Kidney (tissue), 22 donors: ENCODE measurements at places on chromosomes 12 and 14.
A peak's percentile ranks its signal among the peaks of the same experiment; 100 is the strongest.

DNA sequence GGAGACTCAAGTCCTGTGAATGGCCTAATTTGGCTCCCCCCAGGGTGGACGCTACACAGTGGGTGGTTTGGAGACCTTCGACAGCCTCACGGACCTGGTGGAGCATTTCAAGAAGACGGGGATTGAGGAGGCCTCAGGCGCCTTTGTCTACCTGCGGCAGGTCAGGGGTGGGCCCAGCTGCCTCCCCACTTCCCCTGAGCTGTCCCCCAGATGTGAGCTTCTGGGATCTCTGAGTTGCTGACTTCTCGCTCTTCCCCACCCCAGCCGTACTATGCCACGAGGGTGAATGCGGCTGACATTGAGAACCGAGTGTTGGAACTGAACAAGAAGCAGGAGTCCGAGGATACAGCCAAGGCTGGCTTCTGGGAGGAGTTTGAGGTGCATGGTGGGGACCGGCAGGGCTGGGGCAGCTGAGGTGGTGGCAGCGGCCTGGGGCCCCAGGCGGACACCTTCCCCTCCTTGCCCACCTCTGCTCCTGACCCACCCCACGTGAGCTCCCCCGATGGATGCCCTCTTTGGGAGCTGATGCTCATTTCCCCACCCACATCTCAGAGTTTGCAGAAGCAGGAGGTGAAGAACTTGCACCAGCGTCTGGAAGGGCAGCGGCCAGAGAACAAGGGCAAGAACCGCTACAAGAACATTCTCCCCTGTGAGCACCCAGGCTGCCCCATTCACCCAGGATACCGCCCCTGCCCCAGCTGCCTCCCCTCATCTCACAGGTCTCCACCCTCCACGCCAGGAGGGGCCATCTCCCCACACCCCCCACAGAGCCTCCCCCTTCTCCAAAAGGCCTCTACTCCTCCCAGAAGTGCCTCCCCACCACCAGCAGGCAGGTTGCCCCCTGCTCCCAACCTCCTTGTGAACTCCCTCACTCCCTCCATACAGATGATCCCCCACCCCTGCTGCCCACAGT lies 4.2 kb downstream of the PTPN6 start:
- DNase-seq = no peak

- DNase-seq = no peak
Observed at GRCh38 chr12:72209086-72209485, 63.1 kb upstream of the TRHDE start.

DNA sequence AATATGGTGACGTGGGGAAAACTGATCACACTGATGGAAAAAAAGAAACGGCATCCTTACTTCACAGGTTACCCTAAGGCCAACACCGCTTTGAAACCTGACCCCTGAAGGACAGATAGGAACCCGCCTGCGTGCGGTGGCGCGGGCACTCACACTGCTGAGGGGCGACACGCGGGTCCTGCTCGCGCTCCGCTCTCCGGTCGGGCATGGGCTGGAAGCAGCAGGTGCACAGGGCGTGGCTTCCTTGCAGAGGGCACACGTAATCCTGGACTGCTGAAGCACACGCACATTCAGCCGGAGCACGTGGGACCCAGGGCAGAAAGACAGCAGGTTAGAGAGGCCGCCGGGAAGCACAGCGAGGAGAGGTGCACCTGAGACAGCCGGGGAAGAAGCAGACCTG lies 22.8 kb upstream of the GOLGA3 start:
- DNase-seq = no peak

DNA sequence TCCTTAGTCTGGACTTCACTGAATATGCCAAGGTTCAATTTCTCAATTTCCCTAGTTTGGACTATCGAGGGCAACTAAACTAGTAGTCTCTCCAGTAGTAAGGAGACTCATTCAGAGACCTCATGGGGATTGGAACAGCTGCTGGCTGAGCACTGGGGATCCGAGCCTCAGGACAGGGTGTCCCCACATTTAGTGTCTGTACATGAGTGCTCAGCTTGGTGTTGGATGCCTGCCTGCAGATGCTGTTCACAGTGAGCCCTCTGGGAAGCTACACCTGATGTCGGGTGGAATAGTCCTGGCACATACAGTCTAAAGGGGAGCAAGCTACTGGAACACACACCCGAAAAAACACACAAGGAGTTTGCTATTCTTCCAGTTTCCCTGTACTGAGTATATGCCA lies 820 bp upstream of the FGF23 start:
- no peak for DNase-seq

DNA sequence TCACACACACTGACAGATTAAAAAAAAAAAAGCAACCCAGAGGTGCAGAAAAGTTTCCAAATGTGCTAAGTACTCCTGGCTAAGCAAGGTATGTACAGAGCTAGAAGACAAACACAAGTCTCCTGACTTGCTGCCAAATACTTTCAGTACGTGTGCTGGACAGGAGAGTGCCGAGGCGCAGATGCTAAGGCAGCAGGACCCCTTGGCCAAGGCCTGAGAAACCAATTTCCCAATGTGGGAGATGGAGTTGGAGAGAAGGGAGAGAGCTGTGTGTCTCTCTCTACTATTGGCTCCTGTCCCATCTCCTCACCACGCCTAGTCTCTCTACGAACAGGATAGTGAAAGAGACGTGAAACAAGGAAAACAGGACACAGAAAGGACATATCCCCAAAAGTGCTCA lies 5.3 kb downstream of the SPRYD3 start:
- DNase-seq = no peak

GRCh38 chr12:111858186-111858585 lies 16.2 kb downstream of the MAPKAPK5 start:
- no peak for DNase-seq

DNA sequence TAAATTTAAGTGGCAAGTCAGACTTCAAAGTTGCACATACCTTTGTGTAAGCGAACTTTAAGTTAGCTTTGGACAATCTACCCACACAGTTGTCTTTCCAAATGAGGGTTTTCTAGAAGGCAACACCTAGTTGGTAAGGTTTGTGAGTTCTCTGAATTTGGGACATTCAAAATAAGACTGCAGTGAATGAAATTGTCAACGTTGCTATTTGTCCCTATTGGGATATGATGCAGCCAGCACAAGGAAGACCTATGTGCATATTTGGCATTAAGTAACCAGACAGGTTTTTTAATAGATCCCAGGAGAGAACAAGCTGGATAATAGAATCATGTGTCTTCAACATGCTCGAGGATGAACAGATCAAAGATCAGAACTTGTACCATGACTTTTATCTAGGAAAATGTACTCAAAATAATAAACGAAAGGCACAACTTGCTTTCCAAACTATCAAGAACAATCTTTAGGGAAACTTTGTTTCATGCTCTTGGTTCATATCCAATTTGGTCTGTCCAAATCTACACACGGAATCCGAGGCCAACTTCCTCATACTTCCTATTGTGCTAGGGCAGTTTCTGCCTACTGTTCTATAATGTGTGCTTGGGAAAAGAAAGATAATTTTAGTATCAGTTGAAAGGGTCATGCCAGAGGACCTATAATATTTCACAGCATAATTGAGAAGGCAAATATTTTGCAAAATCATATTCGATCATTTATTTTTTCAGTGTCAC lies 284.2 kb upstream of the SOX5 start:
- DNase-seq = no peak

GRCh38 chr14:101891471-101891870 lies 72.9 kb upstream of the DYNC1H1 start:
- DNase-seq = no peak

- no peak for DNase-seq
Observed at GRCh38 chr14:22096514-22096895, 422.9 kb upstream of the OR4E1 start.

GRCh38 chr12:4353785-4354208 lies 25.7 kb downstream of the FGF23 start:
- DNase-seq = no peak

GRCh38 chr14:58298477-58299400 lies at the start of gene ARID4A:
TSS of gene ARID4A (plus strand) at chr14:58298555. CDS start at chr14:58299855, 1,300 bp downstream.
- DNase-seq = peak; percentile 94

DNA sequence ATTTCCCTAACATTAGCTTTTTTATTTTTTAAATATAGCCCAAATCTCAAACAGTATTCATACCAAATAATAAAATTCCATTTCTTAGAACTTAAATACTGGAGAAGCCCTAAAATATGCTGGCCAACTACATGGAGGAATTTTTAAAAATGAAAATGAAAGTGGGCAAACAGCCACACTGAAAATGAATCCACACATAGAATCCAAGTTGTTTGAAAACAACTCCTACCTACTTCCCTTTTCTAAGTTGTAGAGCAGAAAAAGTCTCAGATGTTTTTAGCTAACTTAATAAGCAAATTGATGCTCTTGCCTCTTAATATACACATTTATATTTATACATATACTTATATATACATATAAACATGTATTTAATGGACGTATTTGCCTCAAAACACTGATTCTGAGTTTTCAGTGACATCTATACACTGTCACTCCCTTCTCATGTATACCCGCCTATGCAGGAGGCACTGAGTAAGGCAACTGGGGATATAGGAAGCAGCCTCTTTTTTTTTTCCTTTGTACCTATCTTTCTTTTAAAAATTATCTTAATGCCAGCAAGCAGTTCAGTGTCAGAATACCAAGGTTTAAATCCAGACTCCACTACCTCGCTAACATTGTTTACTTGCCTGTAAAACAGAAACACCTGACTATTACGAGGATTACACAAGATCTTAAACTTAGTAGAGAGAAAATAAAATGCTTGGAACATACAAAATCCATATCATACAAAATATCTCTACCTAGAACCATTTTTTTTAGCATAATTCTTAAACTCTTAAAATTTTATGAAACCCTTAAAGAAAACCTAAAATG lies 13.3 kb downstream of the DICER1 start:
- no peak for DNase-seq

DNA sequence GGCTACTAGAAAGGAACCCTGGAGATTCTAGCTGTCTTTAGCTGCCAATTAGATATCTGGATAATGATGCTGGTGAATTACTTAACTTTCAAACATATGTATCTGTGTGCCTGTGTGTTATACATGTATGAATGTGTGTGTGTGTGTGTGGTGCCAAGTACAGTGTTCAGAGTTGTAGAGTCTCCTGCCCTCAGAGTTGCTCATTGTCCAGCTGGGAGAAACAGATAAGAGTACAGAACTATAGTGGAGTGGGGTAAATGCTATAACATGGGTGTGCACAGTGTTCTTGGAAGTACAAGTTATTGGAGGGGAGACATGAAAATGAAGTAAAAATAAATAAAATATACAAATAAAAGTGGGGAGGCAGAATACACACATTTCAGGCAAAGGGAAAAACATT lies 23.6 kb upstream of the ADAM20 start:
- no peak for DNase-seq

GRCh38 chr14:29425705-29426482 lies 501.8 kb downstream of the PRKD1 start:
- no peak for DNase-seq

DNA sequence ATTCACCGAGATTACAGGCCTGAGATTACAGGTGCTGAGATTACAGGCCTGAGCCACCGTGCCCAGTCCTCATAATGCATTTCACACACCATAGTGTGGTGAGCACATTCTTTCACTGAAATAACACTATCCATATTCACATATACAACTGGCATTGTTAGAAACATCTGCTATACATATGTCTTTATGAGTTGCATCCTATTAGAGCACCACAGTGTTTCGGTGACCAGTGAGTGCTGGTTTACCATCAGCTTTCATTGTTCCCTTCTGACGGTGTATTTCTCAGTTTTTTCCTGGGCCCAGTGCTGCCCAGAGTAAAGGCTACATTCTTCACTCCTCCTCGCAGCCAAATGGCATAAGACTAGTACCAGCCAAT lies 96.2 kb upstream of the FGD4 start:
- DNase-seq = no peak

DNA sequence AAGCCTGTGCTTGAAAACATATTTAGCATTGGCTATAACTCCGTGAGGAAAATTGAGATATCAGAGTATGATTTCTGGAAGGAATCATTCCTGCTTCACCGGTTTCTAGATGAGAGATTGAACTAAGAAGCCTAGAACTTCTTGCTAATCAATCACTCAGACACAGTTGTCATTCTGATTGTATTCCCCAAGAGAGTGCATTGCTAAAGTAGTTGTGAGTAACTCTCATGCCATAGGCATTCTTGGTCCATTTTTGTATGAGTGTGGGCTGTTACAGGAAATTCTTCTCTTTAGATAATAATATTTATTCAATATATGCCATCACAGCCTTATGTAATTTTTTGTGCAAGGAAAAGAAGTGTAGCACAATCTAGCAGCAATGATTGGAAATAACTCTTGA lies 893.3 kb upstream of the MDGA2 start:
- no peak for DNase-seq

DNA sequence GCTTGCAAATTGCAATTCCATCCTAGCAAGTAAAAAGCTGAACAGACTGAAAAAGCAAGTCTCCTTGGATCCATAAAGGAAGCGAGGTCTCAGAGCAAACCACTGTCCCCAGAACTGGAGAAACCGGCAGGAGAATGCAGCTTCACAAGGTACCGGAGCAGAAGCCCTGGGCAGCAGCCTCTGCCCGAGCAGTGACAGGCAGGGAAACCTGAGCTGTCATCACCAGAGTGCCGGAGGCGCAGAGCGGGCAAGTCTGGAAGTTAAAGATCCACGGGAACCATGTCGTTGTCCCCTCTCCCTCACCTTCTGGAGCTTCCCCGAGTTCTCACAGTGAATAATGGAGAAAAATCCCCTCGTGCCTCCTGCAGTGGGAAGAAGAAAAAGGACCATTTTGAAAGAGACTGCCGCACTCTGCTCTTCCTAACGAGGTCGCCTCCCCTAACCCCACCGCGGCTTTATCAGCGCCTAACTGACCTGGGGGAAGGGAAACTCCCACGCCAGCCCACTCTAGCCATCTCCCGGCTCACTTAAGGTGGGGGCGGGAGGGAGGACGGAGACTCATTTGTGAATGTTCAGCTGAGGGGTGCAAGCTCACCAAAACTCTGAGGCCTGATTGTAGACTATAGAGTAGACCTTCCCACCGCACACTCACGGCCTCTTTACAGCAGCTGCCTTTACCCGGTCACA lies 27.8 kb downstream of the FBXL14 start:
- DNase-seq = no peak

- DNase-seq = no peak
Observed at GRCh38 chr12:95551305-95551704, at the start of gene USP44. TSS of gene USP44 (minus strand) at chr12:95551476. CDS start at chr12:95534256, 17,220 bp downstream.

DNA sequence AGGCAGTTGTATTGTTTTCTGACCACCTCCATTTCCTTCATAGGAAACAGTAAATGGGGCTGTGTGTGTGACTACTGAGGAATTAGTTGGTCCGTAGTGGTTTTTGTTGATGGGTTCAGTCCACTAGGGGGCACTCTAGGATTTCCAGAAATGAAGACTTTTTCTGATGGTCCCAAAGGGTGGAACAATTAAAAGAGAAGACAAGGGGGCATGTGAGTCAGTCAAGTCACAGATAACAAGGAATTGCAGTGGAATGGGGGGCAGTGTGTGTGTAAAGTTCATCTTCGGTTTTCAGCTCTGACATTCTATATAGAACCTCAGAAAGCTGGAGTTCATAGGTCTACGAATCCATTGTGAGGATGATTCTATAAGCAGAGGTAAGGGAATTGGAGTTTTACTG lies 186.6 kb upstream of the OR4E1 start:
- DNase-seq = no peak

GRCh38 chr14:89140326-89140725 lies 276.7 kb downstream of the FOXN3 start:
- no peak for DNase-seq

GRCh38 chr14:55578511-55578910 lies 1.5 kb upstream of the KTN1 start:
- DNase-seq = no peak

- DNase-seq = no peak
Observed at GRCh38 chr14:98961191-98961590, 310.8 kb downstream of the BCL11B start.
